CD4-positive, alpha-beta T cell treated with Interleukin-15 for 4 hours (primary cell): ENCODE measurements at places on chromosomes 11 and 22.

DNA sequence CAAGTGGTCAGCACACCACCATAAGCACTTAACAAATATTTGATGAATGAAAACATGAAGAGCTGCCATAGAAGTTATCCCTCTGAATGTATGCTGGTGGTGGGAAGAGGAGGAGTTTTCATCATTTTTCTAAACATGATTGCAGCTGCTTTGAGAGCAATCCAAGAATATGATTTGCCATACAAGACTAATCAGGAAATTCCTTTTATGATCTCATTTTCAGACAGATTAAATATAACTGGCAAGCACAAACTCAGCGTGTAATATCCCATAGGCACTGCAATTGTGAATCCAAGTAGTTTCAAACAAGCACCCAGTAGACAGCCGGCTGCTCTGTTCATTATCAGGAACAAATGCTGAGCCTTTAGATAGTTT, 505.7 kb upstream of the LUZP2 start:
- DNase-seq, result no peak

- no peak for DNase-seq
These were observed 33.9 kb upstream of the SLC22A24 start for GRCh38 chr11:63177872-63178271.

- DNase-seq, result no peak
These were observed 112.0 kb downstream of the ARL14EP start for GRCh38 chr11:30434901-30435300.

GRCh38 chr11:9689721-9690120, 25.8 kb downstream of the SWAP70 start:
- no peak for DNase-seq

DNA sequence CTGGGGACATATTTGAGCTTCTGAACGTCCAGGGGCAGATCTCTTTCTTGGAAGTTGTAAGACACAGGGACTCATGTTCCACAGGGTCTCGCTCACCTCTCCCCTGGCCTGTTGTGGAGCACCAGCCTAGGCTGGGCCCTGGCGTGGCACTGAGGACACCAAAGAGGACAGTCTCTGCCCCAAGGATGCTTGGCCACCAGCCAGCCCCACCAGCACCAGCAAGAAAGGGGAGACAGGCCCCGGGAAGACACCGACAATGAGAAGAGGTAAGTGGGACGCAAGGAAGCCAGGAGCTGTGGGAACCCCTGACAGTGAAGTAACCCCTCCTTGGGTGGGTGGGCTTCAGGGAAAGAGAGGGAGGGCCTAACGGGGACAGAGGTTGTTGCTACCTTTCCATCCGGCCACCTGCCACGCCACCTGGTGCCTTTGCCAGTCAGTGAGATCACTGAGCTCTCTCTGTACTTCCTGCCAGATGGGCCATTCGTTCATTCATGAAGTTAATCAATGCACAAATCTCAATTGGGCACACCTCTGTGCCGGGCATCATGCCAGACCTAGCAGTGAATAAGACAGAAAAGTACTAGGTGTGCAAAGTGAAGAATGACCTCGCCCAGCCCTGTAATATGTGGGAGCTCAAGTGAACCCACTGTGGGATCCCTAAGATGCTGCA, 11.1 kb downstream of the APOL5 start:
- DNase-seq, result no peak

DNA sequence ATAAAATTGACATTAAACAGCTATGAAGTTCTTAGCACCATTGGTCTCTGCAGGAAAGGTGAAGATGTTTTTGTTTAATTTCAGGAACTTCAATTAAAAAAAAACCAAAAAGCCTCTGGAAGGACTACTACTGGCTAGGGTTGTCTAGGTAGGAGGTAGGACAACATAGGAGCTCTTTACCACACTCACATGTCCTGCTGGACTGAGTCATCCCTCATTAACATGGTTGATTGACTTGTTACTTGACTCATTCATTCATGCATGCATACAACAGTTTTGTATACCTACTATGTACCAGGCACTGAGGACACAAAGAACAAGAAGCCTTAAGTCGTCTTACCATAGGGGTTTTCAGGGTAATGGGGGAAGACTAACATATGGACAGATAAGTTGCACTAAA, 216.9 kb upstream of the ARHGAP20 start:
- DNase-seq, result no peak

GRCh38 chr11:105610871-105611571, 1.1 kb downstream of the GRIA4 start:
- DNase-seq, result no peak

GRCh38 chr22:39311592-39312400, 7.6 kb downstream of the RPL3 start:
- no peak for DNase-seq

GRCh38 chr11:60594998-60595642, 79.9 kb downstream of the MS4A13 start:
- no peak for DNase-seq

GRCh38 chr22:41638748-41639147, 17.7 kb downstream of the XRCC6 start:
- DNase-seq, result no peak

DNA sequence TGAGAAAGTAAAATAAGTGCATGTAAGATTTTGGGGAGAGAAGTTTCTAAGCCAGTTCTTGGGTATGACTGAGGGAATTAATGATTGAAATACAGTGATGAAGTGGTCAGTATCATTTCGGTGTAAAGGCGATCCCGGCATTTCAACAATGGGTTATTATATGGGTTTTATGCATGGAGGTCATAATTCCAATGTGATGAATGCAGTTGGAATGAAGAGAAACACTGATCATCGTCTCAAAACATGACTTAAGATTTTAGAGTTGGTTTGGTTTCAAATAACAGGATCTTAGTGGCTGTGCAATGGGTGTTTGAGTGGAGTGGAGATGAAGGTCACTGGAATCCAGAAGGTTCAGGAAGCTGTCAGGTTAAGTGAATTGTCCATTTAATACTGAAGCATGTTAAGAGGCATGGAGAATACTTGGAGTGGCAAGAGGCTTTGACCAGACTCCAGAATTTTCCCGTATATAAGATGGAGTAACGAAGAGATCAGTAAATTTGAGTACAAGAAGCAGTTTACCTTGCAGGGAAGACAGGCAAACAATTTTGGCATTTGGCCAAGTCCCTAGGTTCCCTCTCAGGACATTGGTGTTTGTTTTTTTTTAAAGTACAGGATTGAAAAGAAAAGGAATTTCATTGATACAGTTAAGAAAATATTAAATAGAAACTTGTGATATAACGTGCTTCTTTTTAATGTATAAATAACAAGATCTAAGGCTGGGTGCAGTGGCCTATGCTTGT, 96.4 kb upstream of the BIRC3 start:
- no peak for DNase-seq

DNA sequence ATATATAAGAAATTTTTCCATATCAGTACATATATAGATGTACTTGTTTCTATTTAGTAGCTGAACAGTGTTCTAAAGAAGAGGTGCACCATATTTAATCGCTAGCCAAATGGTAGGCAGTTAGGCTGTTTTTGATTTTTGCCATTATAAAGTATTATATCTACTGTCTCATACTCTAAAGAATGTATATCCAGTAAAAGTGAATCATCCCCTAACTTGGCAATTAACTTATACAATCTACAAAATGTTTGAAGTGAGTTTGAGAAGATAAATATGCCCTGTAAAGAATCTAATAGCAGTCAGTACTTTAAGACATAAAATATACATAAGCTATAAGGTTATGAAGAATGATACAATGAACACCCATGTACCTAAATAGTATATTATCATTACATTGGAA, 291.5 kb downstream of the SWAP70 start:
- no peak for DNase-seq

- no peak for DNase-seq
These were observed 17.6 kb downstream of the OTOG start for GRCh38 chr11:17564687-17565042.

DNA sequence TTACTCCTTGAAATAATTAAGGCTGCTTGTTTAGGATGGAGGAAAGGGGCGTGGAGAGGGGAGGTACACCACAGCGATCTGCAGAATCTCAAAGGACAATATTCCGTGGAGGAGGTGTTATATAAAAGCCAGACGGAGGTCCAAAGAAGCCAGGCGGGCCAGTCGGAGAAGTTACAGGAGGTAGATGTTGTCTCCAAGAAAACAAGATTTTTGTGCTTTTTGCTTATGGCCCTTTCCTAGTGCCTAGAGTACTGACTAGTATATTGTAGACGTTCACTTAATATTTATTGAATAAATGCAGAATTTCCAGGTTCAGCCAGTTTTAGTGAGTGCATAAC, 761 bp downstream of the ZDHHC13 start:
- no peak for DNase-seq

DNA sequence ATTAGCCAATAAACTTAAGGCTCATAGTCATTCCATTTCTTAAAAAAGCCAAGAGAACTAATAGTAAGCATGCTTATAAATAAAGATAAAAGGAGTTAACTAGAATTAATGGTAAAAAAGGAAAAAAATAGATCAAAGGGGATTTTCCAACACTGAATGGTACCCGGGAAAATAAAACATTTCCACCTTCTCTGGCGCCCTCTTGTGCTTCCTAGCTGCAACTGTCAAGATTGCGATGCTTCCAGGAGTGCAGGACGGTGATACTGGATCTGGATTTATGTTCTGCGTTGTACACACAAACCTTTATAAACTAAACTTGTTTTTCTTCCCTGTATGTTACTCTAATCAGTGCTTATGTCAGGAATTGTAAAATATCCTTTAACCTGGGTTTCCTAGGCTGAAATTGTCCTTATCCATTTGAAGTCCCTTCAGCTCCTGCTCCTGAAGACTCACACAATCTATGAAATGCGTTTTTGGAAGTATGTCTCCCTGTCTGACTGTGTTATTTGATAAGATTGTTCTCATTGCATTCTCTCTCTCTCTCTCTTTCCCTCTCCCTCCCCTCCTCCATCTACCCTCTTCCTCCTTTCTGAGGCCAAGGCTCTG, 9.6 kb upstream of the HTATIP2 start:
- peak; percentile 31 for DNase-seq

GRCh38 chr11:100910808-100911207, 218.8 kb downstream of the PGR start:
- no peak for DNase-seq

- no peak for DNase-seq
These were observed at the start of gene TIMP3 for GRCh38 chr22:32801537-32802236. TIMP3 (plus strand) TSS chr22:32801705; CDS start chr22:32802002, 297 bp downstream.

DNA sequence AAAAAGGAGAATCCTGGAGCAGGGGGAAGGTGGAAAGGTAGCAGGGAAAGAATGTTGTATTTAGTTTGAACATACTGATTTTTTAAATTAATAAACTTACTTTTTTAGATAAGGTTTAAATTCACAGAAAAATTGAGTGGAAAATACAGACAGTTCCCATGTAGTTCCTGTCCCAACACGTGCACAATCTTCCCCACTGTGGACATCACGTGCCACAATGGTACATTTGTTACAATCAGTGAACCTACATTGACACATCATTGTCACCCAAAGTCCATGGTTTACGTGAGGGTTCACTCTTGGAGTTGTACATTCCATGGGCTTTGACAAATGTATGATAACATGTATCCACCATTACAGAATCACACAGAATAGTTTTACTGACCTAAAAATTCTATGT, 10.5 kb upstream of the PICALM start:
- DNase-seq, result no peak

GRCh38 chr22:10741210-10741609, 4786.8 kb upstream of the OR11H1 start:
- DNase-seq, result no peak

DNA sequence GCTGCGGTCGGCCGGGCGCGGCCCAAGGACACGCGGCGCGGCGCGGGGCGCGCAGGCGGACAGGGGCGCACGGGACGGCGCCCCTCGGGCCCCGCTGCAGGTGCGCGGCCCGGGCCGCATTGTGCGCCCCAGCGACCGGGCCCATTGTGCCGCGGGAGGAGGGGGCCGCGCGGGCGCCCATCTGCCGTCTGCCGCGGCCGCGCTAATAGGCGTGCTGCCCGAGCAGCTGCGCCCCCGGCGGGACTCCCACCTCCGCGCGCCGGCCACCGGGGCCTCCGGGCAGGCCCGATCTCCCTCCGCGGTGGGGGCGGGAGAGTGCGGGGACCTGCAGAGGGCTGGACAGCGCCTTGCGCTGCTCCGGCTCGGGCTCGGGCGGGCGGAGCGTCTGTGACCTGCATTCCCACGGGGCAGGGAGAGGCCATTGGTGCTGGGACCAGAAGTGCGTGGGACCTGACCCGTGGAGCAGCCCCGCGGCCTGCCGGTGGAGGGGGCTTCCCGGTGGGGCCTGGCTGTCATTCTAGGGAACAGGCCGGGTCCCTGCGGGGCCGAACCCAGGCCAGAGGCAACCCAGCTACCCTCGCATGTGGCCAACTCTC, 933 bp downstream of the BRSK2 start:
- DNase-seq, result no peak

- no peak for DNase-seq
These were observed 151.6 kb upstream of the TENM4 start for GRCh38 chr11:79592406-79592805.

- no peak for DNase-seq
These were observed 2.1 kb upstream of the APOA5 start for GRCh38 chr11:116793772-116794097.

DNA sequence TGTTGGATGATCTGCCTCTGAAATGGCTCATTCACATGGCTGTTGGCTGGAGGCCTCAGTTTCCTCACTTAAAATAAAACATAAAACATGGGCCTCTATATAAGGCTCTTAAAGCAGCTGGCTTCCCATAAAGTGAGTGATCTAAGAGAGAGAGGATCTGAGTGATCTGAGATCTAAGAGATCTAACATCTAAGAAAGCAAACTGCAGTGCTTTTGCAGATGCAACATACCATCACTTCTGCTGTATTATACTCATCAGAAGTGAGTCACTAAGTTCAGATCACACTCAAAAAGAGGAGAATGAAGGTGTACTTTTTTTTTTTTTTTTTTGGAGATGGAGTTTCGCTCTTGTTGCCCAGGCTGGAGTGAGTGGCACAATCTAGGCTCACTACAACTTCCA, 18.1 kb upstream of the HSPA8 start:
- DNase-seq, result no peak

DNA sequence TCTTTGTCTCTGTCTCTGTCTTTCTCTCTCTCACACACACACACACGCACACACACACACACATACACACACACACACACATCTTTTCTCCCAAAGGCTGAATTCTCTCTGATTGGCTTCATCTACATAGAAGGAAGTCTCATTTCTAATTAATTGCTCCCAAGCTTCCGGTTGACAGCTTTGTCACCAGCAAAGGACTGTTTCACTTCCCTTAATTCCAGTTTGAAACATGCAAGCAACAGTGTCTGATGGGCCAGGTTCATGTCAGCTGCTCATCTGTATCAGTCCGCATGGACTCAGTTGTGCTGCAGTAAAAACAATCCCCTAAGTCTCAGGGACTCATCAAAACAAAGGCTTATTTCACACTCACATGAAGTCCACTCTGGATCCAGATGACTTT, 16.2 kb upstream of the PVALB start:
- no peak for DNase-seq

GRCh38 chr11:27532652-27533325, 26.2 kb upstream of the LIN7C start:
- no peak for DNase-seq

GRCh38 chr11:116193321-116194131, 579.3 kb downstream of the BUD13 start:
- no peak for DNase-seq

- DNase-seq, result no peak
These were observed 143.0 kb downstream of the ELP4 start for GRCh38 chr11:31652528-31652927.
